ENCODE measurements at places on chromosomes 3 and 15.

GRCh38 chr3:150061288-150062024 lies 90.8 kb upstream of the PFN2 start:
- no peak for DNase-seq

DNA sequence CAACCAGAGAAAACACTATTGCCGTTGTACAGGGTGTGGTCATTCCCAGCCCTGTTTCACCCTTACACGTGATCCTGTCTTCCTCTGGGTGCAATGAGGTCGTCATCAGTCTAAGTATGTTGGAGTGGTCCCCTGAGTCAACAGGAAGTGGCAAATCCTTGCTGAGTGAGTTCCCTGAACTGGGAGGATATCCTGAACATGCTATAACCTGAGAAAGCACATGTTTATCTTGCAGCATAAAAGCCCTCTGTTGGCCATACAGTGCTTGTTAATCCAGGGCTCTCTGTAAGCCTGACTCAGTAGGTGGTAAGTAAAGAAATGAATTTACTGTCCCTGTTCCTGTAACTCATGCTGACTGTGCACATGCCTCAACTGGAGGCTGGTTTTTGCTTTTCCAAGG lies 477.8 kb upstream of the RGMA start:
- no peak for DNase-seq

GRCh38 chr3:74089814-74090213 lies 465.1 kb upstream of the PDZRN3 start:
- DNase-seq = no peak

- no peak for DNase-seq
Measured at GRCh38 chr3:102136183-102136582, 286.9 kb downstream of the NFKBIZ start.

DNA sequence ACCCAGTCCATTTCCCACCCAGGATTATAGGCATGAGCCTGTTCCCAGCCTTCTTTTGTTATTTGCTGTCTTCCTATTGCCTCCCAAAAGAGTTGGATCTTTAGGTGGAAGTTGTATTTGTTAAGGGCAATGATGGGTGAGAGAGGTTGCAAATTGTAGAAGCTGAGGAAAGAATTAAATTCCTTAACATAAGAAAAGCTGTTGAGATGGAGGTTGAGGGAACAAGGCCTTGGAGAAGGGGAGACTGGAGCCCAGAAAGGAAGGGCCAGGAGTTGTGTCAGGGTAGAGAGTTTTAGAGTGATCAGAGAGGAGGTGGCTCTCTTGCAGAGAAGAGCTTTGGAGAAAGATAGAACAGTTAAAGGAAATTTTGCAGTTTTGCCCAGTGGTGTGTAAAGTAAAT lies 46.8 kb downstream of the PLS1 start:
- no peak for DNase-seq

DNA sequence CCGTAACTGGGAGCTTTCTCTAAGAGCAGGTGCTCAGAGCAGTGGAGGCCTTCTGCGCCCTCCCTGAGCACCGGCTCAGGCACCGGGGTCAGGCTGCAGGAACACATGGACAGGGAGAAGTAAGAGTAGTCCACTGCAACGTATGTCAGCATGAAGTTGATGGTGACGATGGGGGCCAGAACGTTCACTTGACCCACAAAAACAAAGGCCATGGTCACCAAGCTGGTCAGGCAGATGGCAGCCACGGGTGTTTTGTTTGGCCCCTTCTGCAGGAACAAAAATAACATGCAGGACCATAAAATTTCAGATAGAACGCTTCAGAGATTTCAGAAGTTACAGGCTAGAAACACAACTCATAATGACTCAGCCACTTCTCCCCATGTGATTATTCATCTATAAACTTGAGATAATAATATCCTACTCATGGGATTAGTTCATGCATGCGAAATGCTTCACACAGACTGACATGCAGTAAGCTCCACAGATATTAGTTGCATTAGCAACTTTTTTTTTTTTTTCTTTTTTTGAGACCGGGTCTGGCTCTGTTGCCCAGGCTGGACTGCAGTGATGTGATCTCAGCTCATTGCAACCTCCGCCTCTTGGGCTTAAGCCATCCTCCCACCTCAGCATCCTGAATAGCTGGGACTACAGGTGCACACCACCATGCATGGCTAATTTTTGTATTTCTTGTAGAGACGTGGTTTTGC lies 52.2 kb upstream of the HEG1 start:
- DNase-seq = peak; percentile 88

GRCh38 chr15:49212897-49213296 lies 42.9 kb downstream of the GALK2 start:
- DNase-seq = no peak

DNA sequence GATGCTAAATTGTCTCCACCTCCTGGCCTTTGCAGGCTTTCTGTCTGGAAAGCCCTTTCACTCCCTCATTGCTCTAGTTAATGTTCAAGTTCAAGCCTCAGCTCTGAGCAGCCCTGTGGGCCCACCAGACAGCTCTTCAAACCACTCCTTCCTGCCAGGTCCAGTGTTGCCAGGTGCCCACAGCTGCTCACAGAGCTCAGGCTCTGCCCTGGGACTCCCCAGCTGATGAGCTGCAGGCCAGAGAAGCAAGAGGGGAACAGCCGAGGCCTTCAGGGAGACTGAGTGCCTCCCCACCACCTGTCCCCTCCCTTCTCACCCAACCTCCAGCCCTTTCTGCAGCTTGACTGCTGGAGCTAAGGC lies 1.3 kb upstream of the ZBTB47 start:
- DNase-seq = peak; percentile 31

GRCh38 chr3:81749265-81749664 lies 12.2 kb downstream of the GBE1 start:
- no peak for DNase-seq

DNA sequence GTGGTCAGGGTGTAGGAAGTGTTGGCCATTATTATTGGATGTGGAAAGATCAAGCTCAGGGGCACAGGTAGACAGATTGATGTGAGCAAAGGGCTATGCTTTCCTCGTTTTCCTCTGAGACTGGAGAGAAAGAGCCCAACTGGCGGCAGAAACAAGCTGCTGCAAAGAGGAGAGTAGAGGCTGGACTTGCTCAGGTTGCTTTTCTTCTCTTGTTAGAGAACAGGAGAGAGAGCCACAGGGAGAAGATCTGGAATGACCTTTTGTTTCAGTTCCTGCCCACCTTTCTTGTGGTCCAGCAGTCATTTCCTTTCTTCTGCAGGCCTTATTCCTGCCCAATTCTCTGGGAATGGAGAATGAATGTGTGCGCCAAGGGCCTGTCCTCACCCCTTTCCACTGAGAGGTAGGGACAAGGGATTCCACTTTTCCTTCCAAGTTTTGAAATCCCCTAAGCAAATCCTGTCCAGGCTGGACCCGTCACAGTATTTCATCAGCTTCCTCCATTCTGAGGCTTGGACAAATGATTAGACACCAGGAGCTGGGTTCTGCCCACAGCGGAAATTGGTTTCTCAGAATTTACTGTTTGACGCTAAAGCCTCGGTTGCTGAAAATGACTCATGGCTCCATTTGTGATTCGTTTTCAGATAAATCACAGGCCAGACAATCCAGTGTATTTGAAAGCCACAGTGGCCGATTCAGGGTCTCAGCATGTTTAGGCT lies 16.1 kb downstream of the ZNF80 start:
- peak; percentile 31 for DNase-seq

DNA sequence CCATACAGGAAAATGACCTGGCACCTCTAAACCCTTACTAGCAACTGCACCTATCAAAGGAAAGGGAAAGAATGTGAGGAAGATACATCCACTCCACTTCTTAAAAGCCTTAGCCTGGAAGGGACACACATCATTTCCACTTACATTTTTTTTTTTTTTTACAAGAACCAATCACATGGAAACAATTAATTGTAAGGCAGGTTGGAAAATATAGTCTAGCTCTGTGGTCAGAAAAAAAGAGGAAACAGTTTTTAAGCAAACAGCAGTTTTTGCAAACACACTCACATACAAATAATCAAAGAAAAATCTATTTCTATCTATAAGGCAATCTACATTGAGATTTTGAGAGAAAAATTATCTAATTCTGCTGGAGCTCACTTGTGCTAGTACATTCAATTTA lies 98.9 kb upstream of the SPRED1 start:
- DNase-seq = no peak

DNA sequence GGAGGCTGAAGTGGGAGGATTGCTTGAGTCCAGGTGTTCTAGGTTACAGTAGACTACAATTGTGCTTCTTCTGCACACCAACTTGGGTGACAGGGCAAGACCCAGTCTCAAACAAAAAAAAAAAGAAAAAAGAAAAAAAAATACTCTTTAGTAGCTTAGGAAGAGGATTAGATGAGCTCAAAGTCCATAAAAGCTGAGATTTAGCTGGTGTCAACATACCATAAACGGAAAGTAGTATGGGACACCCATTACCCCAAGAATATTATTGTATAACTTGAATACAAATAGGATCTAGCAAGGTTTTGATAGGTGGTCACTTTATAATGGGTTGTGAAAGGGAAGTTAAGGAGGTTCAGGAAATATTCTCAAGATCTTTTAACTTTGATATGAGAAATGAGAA lies 38.0 kb upstream of the ULK4 start:
- no peak for DNase-seq

All from M059J (cell line).